ENCODE measurements at places on chromosomes 6 and 20. TPM values are rescaled to one million over a fixed set of nuclear protein-coding genes. Genes with fewer than 3 reads are reported as not detected.

Gene DNAJC5
- 42.9 TPM for total RNA-seq

Gene UBE2C
- 254 TPM for total RNA-seq

Gene ROS1
- not detected for total RNA-seq

Gene DEFB118
- total RNA-seq: not detected

Gene ABHD16B
- total RNA-seq: not detected

Gene HLA-DQA1
- total RNA-seq: 1.7 TPM

Gene PSMB1
- total RNA-seq: 245 TPM

Gene DNMT3B
- total RNA-seq: 996 TPM

Gene PHACTR1
- total RNA-seq: 15.9 TPM

Data from H9 (cell line).